ENCODE measurements at places on chromosomes 7 and 10. TPM values are rescaled to one million over a fixed set of nuclear protein-coding genes. Genes with fewer than 3 reads are reported as not detected.

EBLN1 gene
- not detected for total RNA-seq

C10orf62 gene
- total RNA-seq = not detected

PDZD7 gene
- total RNA-seq = 2.0 TPM

CCDC186 gene
- total RNA-seq = 23.5 TPM

TMEM26 gene
- 2.5 TPM for total RNA-seq

SPDYE11 gene
- total RNA-seq = not detected

NACAD gene
- 1.7 TPM for total RNA-seq

PANK1 gene
- 5.2 TPM for total RNA-seq

OR6V1 gene
- not detected for total RNA-seq

NPY gene
- total RNA-seq = not detected

TWIST1 gene
- 127 TPM for total RNA-seq

WDR86 gene
- 0.95 TPM for total RNA-seq

MYO1G gene
- under 0.01 TPM for total RNA-seq

All from bronchial smooth muscle cell (primary cell).